ENCODE measurements at places on chromosomes 12 and 14. TPM values are rescaled to one million over a fixed set of nuclear protein-coding genes. Genes with fewer than 3 reads are reported as not detected.
A peak's percentile ranks its signal among the peaks of the same experiment; 100 is the strongest.

- no peak overlapping the region for H3K27ac ChIP-seq
- no peak overlapping the region for H3K4me3 ChIP-seq
- DNase-seq, result no peak
Observed at GRCh38 chr14:36874396-36875138, 212.9 kb downstream of the PAX9 start.

DNA sequence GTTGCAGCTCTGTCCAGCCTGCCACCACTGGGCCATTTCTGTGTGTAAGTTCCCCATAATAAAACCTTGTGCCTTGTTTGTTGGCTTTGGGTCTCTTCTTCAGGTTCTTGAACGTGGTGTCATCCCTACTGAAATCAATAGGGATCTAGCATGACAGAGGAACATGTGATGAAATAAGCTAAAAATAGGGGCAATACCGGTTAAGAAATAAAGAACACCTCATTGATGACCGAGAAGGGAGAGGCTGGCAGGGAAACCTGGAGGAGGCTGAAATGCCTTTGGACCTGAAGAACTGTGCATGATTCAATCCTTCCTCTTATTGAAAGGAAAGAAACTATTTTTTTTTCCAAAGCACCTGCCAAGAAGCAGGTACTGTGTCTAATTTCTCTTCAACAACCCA is 172.3 kb downstream of the PPM1H start:
- H3K27me3 ChIP-seq, result no peaks in the 10 kb centered on the region
- H3K36me3 ChIP-seq, result no peaks in the 10 kb centered on the region
- H3K4me3 ChIP-seq, result no peak overlapping the region
- H3K4me1 ChIP-seq, result peaks cover 21% of the 10 kb centered on the region

DNA sequence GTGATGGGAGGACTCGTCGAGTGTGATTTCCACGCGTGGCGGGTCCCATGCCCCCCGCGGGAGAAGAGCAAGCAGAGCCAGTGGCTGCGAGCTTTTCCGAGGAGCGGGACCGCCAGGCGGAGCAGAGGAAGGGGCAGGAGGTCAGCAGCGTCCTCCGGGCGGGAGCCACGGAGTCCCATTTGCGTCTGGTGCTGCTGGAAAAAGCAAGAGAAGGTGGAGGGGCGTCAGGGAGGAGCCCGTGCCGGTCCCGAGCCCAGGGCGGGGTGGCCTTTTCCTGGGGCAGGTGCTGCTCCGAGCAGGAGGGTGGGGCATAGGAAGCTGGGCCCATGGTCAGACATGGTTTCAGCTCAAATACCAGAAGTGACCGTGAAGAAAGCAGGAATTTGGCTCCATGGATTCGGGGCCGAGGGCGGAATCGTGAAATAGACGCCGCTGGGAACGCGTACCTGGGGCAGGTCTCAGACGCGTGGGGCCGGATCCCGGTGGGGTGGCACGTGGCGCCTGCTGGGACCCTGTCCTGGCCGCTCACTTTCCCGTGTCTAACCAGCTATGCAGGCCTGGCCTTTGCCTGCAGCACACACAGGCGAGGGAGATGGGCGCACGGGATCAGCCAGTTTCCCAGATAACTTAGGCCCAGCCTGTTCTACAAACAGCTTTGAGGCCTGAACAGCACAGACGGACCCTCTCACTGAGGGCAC is 60.0 kb downstream of the GALNT9 start:
- H3K4me1 ChIP-seq, result no peaks in the 10 kb centered on the region
- H3K27me3 ChIP-seq, result peaks cover 24% of the 10 kb centered on the region
- no peak overlapping the region for H3K4me3 ChIP-seq
- no peak for DNase-seq
- H3K27ac ChIP-seq, result no peak overlapping the region

- DNase-seq, result no peak
- no peaks in the 10 kb centered on the region for H3K27me3 ChIP-seq
- H3K36me3 ChIP-seq, result no peaks in the 10 kb centered on the region
- no peaks in the 10 kb centered on the region for H3K4me1 ChIP-seq
- H3K4me3 ChIP-seq, result no peak overlapping the region
Observed at GRCh38 chr12:41924111-41924510, 220.6 kb downstream of the GXYLT1 start.

DNA sequence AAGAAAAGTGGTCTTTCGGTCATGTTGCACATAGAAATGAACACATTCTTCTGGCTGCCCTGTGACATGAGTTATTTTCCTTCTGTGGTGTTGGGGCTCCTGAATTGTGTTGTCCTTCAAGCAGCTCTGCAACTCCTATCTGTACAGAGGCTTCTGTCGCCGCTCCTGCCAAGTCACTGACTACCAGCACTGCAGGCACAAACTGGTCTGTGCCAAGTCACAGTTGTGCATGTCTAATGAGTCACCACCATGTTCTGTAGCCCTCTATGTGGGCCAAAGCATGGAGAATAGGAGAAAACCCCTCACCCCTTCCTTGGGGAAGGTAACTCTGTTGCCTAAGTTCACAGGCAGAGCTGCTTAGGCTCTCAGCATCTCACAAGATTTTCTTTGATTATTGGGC is 283.3 kb downstream of the RPL10L start:
- H3K36me3 ChIP-seq, result no peaks in the 10 kb centered on the region
- no peak overlapping the region for H3K4me3 ChIP-seq

DNA sequence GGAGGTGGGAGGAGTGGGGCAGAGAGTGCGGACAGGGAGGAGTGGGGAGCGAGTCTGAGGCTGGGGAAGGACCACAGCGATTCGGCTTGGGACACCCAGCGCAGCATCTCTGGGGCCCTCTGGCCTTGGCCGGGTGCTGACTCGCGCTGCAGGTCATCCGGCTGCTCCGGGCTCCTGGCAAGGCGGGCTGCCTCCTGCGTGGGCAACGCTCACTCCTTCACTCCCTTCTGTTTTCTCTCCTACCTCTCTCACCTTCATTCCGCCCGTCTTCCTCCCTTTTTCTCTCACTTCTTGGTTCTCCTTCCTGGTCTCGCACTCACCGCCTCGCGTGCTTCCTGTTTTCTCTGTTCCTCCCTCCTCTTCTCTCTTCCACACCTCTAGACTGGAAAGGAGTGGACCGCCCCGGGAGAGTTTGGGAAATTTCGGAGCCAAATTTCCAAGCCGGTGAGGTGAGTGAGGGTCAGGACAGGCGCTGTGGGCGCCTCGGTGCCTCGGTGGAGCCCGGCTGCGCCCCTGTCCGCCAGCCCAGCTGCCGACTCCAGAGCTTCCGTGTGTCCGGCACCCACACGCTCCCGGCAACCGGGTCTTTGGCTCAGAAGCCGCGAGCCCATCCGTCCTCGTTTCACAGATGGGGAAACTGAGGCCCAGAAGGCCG is 86.7 kb downstream of the B4GALNT3 start:
- no peak overlapping the region for H3K27ac ChIP-seq
- no peak for DNase-seq
- H3K4me1 ChIP-seq, result peaks cover 57% of the 10 kb centered on the region
- no peak overlapping the region for H3K4me3 ChIP-seq
- H3K27me3 ChIP-seq, result peaks cover 8% of the 10 kb centered on the region
- no peaks in the 10 kb centered on the region for H3K36me3 ChIP-seq

DNA sequence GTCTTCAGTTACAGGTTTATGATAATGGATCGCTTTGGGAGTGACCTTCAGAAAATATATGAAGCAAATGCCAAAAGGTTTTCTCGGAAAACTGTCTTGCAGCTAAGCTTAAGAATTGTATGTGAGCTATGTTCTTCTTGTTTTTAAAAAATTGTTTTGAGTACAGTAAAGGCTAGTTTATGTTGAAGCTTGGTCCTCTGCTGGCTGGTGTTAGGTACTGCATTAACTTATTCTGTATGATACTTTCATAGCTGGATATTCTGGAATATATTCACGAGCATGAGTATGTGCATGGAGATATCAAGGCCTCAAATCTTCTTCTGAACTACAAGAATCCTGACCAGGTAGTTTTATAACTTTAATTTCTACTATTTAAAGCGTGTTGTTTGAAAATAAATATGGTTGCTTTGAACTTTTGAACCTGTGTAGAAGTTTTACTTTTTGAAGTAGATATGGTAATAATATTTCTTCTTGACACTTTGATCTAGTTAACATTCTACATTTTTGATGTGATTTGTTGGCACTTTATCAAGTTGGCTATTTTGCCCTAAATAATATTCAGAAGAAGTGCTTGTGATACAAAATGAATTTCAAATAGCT is 55.7 kb downstream of the VRK1 start:
- DNase-seq, result no peak
- H3K27ac ChIP-seq, result no peak overlapping the region
- peaks cover 13% of the 10 kb centered on the region for H3K36me3 ChIP-seq
- no peaks in the 10 kb centered on the region for H3K4me1 ChIP-seq
- H3K4me3 ChIP-seq, result no peak overlapping the region

DNA sequence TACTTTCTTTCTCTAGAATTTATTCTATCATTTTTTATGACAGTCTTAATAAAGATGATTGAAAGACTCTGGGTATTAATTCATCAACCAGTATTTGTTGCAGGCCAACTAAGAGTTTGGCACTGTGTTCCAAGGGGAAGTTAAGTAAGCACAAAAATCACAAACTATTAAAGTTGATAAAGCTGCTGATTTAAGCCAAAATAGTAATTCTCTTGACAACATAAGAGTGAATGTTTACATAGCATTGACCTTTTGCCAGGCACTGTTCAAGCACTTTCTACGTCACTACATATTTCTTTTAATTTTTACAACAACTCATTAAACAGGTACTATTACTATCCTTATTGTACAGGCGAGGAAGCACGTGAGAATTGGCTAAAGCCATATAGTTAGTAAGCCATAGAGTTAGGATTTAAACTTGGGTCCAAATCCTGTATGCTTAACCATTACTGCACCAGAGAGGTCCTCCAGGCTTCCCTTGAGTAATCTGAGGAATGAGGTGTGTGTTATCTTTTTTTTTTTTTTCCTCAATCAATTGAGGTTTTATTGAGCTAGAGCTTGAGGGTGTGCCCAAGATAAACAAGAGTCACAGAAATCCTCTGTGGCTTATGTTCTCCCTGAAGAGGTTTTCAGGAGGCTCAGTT is 1009.6 kb downstream of the DIO2 start:
- H3K4me3 ChIP-seq, result no peak overlapping the region
- no peaks in the 10 kb centered on the region for H3K36me3 ChIP-seq
- H3K27me3 ChIP-seq, result no peaks in the 10 kb centered on the region
- H3K27ac ChIP-seq, result no peak overlapping the region

DNA sequence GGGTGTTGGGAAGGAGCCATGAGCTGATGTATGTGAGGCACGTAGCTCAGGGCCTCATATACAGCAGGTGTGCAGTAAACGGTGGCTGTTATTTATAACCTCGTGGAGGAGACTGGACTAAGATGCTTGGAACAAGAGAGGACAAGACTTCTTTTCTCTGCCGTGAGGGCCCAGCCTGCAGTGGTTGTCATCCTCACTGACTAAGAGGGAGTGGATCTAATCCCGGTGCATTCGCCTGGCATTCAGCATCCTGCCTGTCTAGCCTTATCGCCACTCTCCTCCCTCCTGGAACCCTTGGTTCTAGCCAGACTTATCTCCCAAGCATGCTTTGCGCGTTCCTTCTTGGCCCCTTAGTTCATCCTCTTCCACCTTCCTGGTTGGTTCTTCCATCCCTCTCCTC is 3.9 kb downstream of the TSPAN9 start:
- no peaks in the 10 kb centered on the region for H3K27me3 ChIP-seq
- H3K4me1 ChIP-seq, result peaks cover 69% of the 10 kb centered on the region
- peak overlapping the region; percentile 26 for H3K27ac ChIP-seq
- no peak overlapping the region for H3K4me3 ChIP-seq
- H3K36me3 ChIP-seq, result peaks cover 6% of the 10 kb centered on the region
- no peak for DNase-seq

GRCh38 chr12:31206038-31206670 is 119.8 kb downstream of the SINHCAF start:
- H3K4me3 ChIP-seq, result no peak overlapping the region
- no peak overlapping the region for H3K27ac ChIP-seq
- DNase-seq, result peak; percentile 18
- no peaks in the 10 kb centered on the region for H3K4me1 ChIP-seq

- DNase-seq, result no peak
- no peak overlapping the region for H3K27ac ChIP-seq
- H3K4me1 ChIP-seq, result no peaks in the 10 kb centered on the region
- H3K27me3 ChIP-seq, result no peaks in the 10 kb centered on the region
- no peak overlapping the region for H3K4me3 ChIP-seq
Observed at GRCh38 chr12:6268484-6269157, 41.9 kb upstream of the PLEKHG6 start.

DNA sequence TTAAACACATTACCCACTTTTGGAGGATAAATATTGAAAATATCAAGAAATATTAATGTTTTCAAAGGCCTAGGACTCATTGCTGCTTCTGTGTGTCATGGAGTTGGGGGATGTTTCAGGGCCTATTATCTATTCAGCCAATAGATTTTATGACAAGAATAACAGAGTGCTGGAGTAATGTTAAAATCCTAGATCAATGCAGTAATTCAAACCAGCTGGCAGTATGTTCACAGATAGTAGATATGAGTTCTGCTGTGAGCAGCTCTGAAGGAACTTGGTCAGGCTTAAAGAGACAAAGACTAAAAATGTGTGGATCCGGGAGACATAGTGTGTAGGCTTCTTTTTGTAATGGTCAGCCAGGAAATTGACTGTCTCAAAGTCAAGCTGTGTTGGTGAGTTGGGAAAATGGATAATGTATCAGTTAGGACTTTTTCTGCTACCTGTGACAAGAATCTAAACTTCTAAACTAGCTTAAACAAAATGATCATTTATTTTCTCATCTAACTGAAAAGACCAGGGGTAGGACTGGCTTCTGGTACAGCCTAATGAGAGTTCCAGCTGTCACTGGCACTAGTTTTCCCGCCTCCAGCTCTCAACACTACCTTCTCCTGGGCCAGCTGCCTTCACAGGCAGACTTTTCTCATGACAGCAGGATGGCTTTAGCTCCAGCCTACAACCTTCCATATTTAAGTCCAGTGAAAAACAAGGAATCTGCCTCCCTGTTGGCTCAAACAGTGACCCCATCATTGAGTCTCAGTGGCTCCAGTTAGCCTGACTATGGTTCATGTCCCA is 16.3 kb upstream of the POLR3B start:
- H3K36me3 ChIP-seq, result peaks cover 67% of the 10 kb centered on the region
- no peaks in the 10 kb centered on the region for H3K27me3 ChIP-seq
- peak overlapping the region; percentile 71 for H3K27ac ChIP-seq
- peaks cover 23% of the 10 kb centered on the region for H3K4me1 ChIP-seq

- H3K4me3 ChIP-seq, result no peak overlapping the region
- H3K36me3 ChIP-seq, result no peaks in the 10 kb centered on the region
- DNase-seq, result no peak
- no peak overlapping the region for H3K27ac ChIP-seq
Observed at GRCh38 chr14:82420871-82421270, 887.2 kb upstream of the SEL1L start.

DNA sequence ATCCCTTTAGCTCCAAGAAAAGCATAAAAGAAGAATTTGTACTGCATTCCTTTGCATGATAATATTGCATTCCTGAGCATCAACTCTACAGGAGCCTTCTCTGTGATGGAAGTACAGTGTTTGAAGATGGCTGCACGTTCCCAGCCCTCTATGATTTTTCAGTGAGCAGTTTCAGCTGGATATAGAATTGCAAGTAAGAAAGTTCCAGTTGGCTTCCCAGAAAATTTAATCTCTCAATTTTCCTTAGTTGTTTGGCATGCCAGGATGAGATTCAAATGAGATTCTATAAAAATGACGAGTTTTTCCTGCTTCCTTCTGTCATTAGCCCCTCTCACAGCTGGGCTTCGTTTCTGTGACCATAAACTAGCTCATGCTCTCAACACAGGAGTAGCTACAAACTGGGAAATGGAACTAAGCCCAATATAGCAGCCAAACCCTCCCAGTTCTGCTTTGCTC is 109.9 kb downstream of the TTC8 start:
- no peaks in the 10 kb centered on the region for H3K4me1 ChIP-seq
- no peaks in the 10 kb centered on the region for H3K36me3 ChIP-seq
- no peak overlapping the region for H3K27ac ChIP-seq

- peaks cover 23% of the 10 kb centered on the region for H3K4me1 ChIP-seq
- H3K27me3 ChIP-seq, result no peaks in the 10 kb centered on the region
- H3K36me3 ChIP-seq, result peaks cover 69% of the 10 kb centered on the region
Observed at GRCh38 chr14:92660571-92660970, 87.9 kb downstream of the LGMN start.

Gene JAG2
- total RNA-seq, result 30.1 TPM

Gene TSPAN11
- 1.7 TPM for total RNA-seq

Gene KCNH3
- total RNA-seq, result 1.1 TPM

Gene GLT8D2
- 4.7 TPM for total RNA-seq
